Omental fat pad (tissue), 4 donors: ENCODE measurements at places on chromosomes 12 and 14.

GRCh38 chr14:101072531-101072930 lies 169.0 kb upstream of the RTL1 start:
- DNase-seq, result peak; percentile 9

DNA sequence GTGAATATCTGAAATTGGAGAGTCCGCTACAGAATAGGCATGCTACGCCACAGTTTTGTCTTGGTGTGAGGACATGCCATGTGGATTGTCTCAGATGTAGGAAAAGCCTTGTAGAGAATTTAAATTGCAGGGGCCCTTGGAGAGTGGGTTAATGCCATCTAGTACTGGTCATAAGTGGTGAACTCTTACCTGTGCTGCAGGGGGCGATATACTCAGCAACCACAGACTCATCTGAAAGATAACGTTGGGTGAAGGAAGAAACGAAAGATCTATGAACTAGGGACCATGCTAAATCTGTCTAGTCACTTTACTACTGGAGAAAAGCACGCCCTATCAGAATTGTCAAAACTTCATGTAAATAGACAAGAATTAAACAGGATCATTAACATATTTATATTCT lies 33.7 kb upstream of the A2M start:
- no peak for DNase-seq

DNA sequence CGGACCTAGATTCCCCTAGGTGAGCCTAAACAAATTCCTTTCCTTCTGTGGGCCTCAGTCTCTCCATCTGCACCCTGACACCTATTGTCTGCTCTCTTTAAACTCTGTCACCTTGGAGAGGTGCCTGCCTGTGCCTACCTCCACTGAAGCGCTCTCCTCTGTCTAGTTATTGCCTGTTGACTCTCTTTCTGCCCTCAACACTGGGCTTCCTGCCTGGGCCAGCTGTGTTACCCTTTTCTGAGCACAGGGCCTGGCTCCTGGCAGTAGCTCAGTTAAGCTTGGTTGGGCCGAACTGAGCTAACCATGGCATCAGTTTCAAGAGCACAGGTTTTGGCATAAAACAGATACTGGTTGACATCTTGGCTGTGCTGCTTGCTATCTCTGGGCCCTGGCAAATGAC lies 43.5 kb downstream of the PRMT8 start:
- no peak for DNase-seq

- peak; percentile 72 for DNase-seq
Measured at GRCh38 chr14:61561657-61562276, 133.5 kb upstream of the HIF1A start.
